ENCODE measurements at places on chromosomes 3 and 15.

- no peak for DNase-seq
Measured at GRCh38 chr15:39741258-39741657, 41.4 kb downstream of the FSIP1 start.

DNA sequence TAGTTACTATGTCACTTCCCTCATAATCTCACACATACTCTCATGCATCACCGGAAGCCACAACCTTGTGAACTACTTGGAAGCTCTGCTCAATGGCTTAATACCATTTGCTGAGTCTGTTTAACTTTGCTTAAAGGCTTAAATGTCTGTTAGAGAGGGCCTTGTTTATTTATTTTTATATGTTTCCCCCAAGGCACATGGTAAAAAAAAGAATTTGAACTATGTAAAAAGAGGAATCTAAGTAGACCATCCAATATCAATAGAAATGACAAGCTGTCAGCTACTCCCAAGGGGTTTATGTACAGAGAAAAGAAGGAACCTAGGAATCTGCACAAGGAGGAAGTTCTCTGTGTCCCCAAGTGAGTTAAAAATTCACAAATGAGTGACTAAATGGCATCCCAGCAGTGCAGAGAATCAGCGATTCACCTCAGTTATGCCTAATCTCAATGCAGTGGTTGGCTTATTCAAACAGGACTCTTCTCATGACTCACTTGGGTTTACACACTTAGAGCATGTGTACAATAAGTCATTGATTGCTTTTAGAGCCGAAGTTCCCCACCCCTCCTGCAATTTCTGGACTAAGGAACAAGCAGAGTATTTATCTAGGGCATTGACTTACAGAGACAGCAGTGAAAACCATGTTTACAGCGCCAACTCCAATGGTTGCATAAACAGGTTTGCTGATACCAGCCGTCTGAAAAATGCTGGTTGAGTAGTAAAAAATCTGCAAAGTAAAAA lies 24.4 kb downstream of the SLC2A2 start:
- peak; percentile 100 for DNase-seq

DNA sequence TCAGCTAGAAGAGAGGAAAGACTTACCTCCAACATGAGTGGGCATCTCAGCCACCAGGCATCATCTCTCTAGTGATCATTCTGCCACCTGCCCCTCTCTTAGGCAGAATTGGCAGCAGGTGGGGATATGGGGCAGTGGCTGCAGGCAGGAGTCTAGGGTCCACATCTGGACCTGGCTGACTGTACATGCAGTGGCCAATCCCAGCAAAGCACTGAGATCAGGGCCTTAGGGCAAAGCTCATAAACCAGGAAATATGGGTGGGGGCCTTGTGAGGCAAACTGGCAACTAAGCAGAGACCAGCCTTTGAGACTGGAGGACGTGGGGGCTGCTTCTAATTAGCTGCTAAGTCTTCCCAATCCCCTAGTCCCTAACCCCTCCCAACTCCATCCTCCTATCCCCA lies 12.9 kb downstream of the POMGNT2 start:
- no peak for DNase-seq

DNA sequence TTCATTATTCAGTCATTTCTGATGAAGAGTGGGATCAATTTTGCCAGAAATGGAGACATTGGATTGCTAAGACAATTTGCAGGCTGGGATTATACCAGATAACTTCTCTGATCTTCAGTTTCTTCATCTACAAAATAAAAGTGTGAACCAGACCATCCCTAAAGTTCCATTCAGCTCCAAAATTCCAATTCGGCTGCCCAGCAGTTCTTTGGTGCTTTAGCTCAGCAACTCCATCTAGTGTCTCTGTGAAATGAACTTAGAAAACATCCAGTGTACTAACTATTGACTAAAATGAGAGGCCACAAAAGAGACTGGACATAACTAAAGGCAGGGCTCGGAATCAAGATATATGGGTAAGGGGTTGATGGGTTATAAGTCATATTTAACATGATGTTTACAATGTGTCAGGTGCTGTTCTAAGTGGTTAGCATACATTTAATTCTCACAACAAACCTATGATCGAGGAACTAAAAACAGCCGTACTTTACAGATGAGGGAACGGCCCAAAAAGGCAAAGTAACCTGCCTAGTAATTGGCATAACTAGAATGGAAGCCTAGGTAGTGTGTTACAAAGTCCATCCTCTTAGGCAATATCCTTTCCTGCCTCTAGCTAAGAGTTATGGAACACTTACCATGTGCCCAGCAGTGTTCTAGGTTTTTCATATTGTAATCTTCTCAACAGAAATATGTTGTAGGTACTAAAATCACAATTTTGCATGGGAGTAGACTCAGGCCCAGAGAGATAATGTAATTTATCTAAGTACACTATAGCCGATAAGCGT lies 17.0 kb downstream of the THAP10 start:
- no peak for DNase-seq

DNA sequence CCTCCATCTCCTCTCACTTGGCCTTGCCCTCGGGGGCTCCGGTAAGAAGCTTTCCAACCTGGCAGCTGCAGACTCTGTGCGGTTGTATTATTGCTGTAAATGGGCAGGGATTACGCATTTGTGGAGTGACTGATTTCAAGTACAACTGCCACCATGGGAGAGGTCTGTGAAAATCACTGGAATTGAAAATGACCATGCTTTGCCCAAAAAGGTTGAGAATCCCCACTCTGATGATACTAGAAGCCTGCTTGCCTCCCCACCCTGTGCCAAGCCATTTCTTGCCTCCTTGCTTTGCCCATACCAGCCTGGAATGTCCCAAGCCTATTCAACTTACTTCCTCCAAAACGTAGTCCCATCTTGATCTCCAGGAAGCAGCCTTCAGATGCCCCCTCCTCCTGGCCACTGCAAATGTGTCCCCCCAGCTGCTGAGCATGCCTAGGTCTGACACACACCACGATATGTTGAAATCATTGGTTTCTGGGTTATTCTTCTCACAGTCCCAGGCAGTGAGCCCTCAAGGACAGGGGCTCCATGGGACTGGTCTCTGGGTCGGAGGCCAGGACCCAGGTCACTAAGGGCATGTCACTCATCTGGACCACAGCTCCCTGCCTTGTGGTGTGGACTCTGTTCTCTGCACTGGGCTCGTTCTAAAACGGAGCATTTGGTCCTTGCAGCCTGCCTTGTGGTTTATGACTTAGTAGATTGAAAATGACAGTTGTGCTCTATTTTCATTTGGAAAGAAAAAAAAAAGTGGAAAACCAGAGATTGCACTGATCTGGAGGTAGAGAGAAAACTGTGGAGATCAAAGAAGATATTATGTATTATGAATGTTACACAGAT lies 42.9 kb downstream of the SMAD3 start:
- DNase-seq: peak; percentile 33

GRCh38 chr3:129913618-129914017 lies 20.1 kb upstream of the TMCC1 start:
- DNase-seq: no peak

GRCh38 chr15:35603301-35603700 lies 57.3 kb upstream of the DPH6 start:
- no peak for DNase-seq

DNA sequence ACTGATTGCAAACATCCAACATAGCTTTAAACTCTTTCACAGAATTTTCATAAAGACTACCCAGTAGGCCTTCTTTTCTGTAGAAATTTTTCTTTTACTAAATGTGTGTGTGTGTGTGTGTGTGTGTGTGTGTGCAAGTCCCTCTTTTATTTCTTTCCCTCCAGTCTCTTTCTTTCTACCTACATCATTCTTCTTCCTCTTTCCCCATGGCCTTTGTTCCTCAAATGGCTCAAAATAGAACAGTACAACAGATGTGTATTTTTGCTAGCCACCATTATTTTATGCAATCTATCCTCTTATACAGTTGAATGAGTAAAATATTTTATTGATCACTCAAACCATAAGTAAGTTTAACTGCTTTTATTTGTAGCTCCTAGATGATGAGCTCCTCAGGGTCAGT lies 76.4 kb downstream of the USF3 start:
- DNase-seq: no peak

DNA sequence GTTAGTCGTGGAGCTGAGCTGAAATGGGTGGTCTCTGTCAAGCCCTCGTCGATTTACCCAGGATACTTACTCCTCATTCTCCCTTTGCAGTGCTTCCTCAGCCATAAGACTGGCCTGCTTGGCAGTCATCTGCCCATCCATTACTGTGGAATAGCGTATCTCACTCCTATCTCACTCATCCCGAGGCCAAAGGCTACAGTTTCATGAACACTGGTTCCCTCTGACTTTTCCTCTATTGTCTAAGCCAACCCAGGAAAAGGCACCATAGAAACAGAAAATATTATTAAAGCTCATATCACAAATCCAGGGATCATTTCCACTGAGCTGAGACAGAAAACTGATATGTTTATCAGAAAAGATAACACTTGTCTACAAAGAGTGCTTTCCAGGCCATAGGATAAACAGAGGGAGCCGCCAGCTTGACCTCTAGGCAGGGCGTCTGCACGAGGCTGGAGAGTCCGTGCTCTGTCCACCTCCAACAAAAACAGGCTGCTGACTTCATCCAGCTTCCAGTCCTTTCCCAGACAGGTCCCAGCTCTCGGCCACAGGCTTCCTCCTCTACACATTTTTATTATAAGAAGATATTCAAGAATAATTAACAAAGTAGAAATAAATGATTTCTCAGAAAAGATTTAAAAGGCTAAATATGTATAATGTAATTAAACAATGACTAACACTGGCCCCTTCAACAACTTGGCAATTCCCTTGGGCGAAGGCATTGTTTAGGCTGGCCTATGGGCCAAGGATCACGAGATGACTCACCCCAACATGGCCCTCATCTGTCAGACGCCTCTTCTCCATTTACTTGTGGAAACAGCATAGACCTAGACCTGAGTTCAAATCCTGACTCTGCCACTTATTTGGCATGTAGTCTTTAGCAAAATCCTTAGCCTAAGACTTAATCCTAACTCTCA lies 27.4 kb upstream of the BOC start:
- no peak for DNase-seq

- no peak for DNase-seq
Measured at GRCh38 chr3:189813647-189814240, 182.6 kb downstream of the TP63 start.

GRCh38 chr3:127195417-127195816 lies 2.5 kb downstream of the PRR23E start:
- DNase-seq: no peak

GRCh38 chr15:51505251-51505650 lies 117.3 kb downstream of the DMXL2 start:
- DNase-seq: no peak

DNA sequence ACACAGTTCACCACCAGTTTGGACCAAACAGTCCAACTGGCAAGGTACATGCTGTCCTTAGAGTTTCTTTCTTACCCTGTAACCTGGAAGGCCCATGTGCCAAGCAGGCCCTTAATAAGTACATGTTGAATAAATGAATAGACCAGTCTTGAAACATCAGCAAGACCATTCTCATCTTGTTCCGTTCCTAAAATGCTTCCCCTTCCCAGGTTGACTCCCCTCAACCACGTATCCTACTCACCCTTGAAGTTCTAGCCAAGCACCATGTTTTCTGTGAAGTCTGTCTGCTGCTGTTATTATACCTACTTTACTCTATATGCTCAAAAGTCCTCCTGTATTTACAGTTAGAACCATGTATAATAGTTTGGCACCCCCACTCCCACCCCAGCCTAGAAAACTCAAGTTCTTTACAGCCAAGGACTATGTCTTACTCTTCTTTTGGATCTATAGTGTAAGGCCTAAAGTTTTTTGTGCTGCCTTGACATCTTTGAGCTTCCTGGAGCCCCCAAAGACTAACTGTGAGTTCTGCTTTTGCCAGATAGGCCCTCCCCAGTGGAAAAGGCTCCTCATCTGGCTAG lies 49.2 kb upstream of the SSR3 start:
- DNase-seq: no peak

GRCh38 chr3:45980229-45980813 lies 15.3 kb downstream of the FYCO1 start:
- no peak for DNase-seq

- DNase-seq: no peak
Measured at GRCh38 chr15:88605189-88606069, 15.7 kb upstream of the AEN start.

DNA sequence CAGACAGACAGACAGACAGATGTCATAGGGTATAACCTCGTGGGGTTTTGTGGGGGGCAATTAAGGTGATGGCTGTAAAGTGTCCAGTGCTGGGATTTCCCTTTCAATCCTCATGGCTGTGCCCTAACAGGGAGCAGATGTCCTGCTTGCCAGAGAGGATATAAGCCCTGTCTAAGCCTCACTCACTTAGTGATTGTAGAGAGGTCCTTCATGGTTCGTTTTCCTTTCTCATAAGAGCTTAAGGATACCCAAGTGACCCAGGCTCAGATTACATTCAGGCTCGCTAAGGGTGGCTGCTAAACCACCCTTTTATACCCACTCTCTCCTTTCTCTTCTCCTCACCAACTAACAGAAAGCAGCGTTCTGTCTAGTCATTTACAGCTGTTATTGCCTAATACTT lies 19.2 kb downstream of the LYSMD2 start:
- no peak for DNase-seq

DNA sequence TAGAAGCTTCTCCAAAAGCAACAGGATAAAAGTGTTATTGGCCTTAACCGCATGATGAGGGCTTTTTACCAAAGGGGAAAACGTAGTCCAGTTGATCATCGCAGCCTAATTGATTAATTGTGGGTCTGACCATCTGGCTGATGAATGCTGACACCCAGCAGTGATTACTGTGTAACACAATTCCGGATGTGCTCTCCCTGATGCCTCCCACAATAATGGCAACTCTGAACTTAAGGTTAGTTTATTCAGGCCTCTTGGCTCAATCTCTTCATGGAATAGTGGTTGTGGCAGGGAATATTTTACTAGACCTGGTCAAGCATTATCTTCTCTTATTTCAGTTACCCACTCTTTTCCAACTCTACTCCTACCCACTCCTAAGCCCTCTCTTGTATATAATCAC lies 332.9 kb downstream of the TIGIT start:
- no peak for DNase-seq

DNA sequence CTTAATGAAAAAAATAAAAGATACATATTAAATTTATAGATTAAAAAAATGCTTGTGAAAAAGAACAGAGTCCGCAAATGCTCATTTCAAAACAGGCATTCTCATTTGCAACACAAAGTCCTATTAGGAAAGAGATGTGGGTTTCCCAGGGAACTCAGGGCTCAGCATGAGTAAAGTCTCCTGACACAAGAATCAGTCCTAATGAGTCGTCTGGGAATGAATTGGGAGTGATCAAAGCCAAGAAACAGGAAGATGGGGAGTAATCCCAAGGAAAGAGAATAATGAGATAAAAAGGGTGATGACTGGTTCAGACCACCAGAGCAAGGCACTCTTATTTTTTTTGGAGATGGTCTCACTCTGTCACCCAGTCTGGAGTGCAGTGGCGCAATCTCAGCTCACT lies 443.7 kb downstream of the NR2F2 start:
- no peak for DNase-seq
